ENCODE measurements at places on chromosomes 6 and 20. TPM values are rescaled to one million over a fixed set of nuclear protein-coding genes. Genes with fewer than 3 reads are reported as not detected.

The RNF182 gene
- total RNA-seq, result not detected

The COL9A3 gene
- not detected for total RNA-seq

The SIRPB1 gene
- 7.4 TPM for total RNA-seq

The MRPS18B gene
- 36.7 TPM for total RNA-seq

The BPI gene
- not detected for total RNA-seq
